Right lobe of liver (tissue), 6 donors: ENCODE measurements at places on chromosomes 3 and 15. TPM values are rescaled to one million over a fixed set of nuclear protein-coding genes. Genes with fewer than 3 reads are reported as not detected.

GRCh38 chr3:48118322-48118721, 69.9 kb downstream of the CDC25A start:
- DNase-seq = no peak

- no peak for DNase-seq
Measured at GRCh38 chr3:122536632-122537001, 21.9 kb upstream of the KPNA1 start.

DNA sequence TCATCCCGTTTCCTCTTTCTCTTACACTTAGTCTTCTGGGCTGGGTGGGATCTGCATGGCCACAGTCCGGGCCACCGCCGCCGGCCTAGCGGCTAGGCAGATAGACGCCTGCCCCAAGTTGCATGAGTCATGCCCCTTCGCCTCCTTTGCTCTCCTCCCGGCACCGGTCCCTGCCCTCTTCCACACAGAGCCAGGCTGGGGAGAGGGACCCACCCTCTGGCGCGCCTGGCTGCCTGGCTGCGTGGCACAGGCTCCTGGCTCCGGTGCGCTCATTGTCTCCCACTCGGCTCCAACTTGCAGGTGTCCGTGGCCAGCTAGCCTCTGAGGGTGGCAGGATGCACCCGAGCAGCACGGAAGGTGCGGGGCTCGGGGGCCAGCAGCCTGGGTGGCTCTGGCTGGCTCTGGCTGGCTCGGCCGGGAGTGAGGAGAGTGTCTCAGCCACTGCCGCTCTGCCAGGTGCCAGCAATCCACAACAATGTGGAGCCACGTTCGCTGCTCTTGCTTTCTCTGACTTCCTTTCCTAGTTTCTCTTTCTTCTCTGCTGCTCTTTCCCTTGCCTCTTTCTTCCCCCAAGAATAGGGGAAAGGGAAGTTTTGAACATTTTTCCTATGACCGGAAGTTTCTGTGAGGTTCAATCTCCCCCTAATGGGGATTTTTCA, 22.4 kb upstream of the MTHFS start:
- no peak for DNase-seq

DNA sequence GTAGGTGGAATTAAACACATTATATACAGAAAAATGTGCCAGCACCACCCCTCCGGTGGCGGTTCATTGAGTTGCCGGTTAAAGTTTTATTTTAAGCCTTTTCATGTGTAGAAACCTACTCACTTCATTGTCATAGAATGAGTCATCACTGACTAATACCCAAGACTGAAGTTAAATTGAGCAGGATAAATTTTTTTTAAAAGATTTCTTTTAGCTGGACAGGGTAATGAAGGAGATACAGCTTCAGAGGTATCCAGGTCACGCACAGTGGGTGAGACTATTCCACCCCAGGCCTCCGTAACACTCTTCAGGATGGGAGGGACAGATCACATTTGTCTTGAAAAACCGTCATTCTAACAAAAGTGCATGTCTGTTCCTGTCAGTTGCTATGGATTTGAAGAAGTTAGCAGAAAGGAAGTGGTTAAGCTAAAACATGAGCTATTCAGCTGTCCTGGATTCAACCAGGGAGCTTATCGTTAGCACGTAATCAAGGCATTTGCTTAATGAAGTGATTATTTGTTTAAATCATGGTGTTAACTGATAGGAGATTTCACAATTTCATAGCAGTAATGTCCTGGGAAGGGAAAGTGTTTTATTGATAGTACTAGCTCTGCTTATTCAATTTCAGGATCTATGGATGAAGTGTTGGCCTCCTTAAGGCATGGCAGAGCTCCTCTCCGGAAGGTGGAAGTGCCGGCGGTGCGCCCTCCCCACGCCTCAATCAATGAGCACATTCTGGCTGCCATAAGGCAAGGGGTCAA, 23.4 kb downstream of the WHAMM start:
- no peak for DNase-seq

DNA sequence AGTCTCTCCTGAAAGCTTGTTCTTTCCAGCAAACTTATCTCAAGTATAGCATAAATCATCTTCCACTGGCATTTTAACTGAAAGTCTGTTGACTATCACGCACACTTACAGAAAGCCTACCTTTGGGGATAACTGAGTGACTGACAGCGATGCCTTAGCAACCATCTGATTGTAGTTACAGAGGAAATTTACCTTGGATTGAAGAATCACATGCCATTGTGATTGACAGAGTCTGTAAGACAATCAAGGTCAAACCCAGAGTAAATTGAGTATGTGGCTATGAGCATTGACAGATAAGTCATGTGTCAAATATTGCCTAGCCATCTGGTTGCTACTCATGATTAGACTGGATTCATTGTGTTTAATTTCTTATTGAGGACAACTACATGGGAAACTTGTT, 82.0 kb downstream of the CNTN4 start:
- DNase-seq = no peak

PARP16 gene
- 9.0 TPM for total RNA-seq
